ENCODE measurements at places on chromosomes 7 and 10.
A peak's percentile ranks its signal among the peaks of the same experiment; 100 is the strongest.

DNA sequence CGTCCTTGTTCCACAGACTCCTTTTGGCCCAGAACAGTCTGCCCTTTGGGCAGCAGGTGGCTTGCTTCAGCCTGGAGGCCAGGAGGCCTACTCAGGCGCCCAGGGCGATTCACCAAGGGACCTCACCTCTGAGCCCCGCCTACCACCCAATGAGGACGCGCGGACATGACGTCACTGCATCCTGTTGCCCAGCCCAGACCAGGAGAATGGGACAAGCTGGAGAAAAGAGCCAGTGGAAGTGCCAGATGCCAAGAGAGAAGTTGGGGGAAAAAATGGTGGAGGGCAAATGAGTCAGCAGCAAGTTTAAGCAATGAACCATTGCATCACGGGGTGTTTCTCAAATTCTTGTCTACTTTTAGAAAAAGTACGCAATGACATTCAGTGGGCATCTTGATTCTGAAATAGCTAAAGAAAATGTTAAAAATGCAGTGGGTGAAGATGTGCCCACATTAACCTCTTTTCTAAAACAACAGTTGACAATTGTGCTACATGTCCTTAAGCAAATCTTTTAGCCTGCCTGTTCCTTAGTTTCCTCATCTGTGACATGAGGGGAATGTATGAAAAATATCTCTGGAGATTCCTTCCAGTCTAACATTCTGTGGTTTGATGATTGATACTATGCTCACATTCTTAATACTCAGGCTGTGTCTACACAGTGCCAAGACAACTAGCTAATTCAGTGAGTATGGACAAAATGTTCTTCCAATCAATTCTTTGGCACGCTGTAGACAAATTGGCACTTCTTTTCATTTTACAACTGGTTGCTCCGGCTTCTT lies 23.9 kb upstream of the LEP start:
- peak; percentile 35 for DNase-seq

- peak; percentile 54 for DNase-seq
Measured at GRCh38 chr10:114767986-114768821, 53.4 kb upstream of the FHIP2A start.

DNA sequence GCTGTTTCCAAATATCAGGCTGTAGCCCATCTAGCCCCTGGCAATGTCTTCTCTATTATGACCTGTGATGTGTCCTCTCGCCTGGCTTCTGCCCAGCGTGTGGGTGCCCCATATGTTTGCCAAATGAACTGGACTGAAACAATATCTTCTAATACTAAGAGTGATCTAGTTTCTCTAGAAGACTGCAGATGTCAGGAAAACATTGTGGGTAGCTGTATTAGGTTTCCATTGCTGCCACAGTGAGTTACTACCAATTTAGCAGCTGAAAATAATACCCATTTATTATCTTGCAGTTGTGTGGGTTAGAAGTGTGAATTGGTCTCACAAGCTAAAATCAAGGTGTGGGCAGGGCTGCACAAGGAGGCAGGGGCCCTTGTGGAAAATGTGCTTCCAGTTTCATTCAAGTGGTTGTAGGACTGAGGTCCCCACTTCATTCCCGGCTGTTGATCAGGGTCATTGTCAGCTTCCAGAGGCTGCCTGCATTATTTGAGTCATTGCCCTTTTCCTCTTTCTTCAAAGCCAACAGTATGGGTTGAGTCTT lies 202.8 kb upstream of the BMPER start:
- no peak for DNase-seq

DNA sequence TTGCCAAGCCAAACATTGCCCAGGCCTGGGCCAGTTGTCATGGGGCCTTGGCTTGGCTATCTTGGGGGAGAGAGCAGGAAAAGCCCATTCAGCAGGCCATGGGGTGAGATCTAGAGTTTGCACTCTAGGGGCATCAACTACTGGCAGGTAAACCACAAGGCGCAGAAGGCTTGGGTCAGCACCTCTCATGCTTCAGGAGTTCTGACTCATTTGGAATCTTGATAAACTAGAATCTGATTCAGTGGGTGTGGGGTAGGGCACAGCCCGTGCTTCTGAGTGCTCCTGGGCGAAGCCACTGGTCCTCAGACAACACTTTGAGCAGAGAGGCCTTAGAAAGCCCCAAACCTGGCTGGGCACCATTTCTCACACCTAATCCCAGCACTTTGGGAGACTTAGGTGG lies 81.1 kb downstream of the RGS10 start:
- DNase-seq, result no peak

GRCh38 chr10:128217136-128217535 lies 90.9 kb upstream of the MKI67 start:
- DNase-seq, result no peak

- DNase-seq, result no peak
Measured at GRCh38 chr7:40474790-40475680, 340.2 kb downstream of the SUGCT start.

GRCh38 chr10:125083576-125083920 lies 76.8 kb downstream of the CTBP2 start:
- no peak for DNase-seq

DNA sequence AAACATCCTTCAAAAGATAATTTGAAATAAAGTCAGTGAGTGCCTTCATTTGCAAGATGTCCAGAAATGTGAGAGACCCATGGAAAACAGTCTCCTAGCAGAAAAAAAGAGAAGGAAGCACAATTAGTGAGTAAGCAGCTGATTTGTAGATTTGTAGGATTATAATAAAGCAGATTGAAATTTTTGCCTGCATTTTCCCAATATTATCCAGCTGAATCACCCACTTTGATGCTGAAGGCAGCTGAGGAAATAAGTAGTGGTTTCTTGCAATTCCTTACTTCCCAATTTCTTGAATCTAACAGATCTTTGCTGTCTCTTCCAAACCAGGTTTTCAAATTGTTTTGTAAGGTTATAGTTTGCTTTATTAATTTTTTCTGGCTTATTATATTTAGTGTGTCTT lies 181.4 kb downstream of the GNAT3 start:
- DNase-seq, result no peak

DNA sequence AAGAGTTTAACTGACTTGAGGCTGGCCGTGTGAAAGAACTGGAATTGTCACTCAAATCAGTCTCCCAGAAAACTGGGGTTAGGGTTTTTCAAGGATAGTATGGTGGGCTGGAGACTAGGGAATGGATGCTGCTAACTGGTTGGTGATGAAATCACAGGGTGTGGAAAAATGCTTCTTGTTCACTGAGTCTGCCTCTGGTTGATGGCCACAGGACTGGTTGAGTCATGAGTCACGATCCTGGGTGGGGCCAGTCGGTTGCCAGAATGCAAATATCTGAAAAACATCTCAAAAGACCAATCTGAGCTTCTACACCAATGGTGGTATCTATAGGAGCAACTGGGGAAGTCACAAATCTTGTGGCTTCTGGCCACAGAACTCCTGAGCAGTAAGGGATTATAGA lies 16.3 kb upstream of the BAMBI start:
- no peak for DNase-seq

DNA sequence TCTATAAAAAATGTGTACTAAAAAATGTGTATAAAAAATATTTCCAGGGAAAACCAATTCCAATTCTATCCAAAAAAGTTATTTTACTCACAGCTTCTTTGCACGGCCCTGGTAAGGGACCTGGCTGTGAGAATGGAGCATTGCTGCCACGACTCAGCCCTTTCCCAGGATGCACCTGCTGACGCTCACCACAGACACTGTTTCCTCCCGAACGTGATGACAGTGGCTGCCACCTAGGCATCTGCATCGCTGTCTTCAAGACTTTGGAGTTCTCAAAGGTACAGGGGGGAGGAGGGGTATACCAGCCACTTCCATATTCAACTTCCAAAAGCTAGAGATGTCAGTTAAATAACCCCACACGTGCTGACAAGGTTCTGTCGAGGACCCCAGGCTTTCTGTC lies 23.9 kb upstream of the PTPRN2 start:
- no peak for DNase-seq

GRCh38 chr7:92987095-92987494 lies 130.7 kb downstream of the SAMD9 start:
- no peak for DNase-seq

GRCh38 chr7:135768064-135768463 lies 19.5 kb upstream of the FAM180A start:
- DNase-seq, result no peak

DNA sequence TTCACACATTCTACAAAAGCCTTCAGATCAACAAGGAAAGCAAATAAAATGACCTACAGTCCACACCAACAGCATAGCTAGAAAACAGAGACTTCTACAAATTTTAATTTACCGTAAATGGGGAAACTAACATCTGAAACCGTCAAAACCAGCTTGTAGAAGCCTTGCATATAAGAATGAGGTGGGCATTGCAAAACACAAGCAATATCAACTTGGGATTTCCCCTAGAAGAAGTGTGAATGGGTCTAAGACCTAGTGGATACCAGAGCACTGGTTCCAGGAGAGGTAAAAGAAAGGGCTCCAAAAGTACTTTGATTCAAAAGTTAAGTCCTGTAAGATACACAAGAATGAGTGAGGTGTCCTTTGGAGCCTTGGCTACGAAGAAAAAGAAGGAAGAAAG lies 18.7 kb downstream of the RTKN2 start:
- no peak for DNase-seq

DNA sequence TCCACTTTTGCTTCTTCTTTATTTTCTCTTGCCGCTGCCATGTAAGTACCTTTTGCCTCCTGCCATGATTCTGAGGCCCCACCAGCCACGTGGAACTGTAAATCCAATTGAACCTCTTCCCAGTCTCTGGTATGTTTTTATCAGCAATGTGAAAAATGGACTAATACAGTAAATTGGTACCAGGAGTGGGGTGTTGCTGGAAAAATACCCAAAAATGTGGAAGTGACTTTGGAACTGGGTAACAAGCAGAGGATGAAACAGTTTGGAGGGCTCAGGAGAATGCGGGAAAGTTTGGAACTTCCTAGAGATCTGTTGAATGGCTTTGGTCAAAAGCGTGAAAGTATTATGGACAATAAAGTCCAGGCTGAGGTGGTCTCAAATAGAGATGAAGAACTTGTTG lies 670.3 kb upstream of the ZWINT start:
- DNase-seq, result no peak

DNA sequence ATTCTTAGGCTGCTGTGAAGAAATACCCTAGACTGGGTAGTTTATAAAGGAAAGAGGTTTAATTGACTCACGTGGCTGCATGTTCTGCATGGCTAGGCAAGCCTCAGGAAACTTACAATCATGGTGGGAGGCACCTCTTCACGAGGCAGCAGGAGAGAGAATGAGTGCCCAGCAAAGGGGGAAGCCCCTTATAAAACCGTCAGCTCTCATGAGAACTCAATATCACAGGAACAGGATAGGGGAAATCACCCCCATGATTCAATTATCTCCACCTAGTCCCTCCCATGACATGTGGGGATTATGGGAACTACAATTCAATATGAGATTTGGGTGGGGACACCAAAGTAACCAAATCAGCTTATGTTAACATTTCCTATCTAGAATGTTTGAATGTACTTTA lies 259.2 kb downstream of the TWIST1 start:
- no peak for DNase-seq

- no peak for DNase-seq
Measured at GRCh38 chr7:2554661-2555111, 638 bp downstream of the BRAT1 start.

DNA sequence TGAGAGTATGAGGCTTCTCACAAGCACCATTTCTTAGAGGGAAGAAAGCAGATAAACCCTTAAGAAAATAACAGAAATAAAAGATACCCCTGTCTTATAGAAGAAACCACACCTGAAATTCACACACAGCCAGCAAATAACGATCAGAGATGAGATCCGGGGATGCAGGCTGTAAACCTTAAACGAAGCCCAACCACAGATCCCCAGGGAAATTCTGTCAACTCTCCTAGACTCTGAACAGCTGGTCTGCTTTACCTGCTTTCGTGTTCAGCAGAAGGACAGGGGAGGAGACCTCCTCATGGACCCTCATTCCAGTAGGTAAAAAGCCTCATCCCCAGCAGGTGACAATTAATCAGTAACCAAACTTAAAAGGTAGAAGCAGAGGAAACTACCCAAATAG lies 45.0 kb downstream of the VOPP1 start:
- DNase-seq, result no peak

- no peak for DNase-seq
Measured at GRCh38 chr7:138729444-138729843, 28.3 kb upstream of the SVOPL start.

- peak; percentile 7 for DNase-seq
Measured at GRCh38 chr7:2040893-2041270, 191.9 kb downstream of the MAD1L1 start.

- no peak for DNase-seq
Measured at GRCh38 chr10:21170216-21170615, 273.1 kb upstream of the NEBL start.

GRCh38 chr10:14116021-14116420 lies 214.7 kb downstream of the FRMD4A start:
- DNase-seq, result no peak

- no peak for DNase-seq
Measured at GRCh38 chr7:157239571-157240270, 97.1 kb upstream of the DNAJB6 start.

- DNase-seq, result no peak
Measured at GRCh38 chr7:20141666-20142065, 75.5 kb downstream of the MACC1 start.

- no peak for DNase-seq
Measured at GRCh38 chr7:120033114-120033513, 239.9 kb upstream of the KCND2 start.

- no peak for DNase-seq
Measured at GRCh38 chr7:311796-312195, 21.8 kb downstream of the FOXL3 start.

DNA sequence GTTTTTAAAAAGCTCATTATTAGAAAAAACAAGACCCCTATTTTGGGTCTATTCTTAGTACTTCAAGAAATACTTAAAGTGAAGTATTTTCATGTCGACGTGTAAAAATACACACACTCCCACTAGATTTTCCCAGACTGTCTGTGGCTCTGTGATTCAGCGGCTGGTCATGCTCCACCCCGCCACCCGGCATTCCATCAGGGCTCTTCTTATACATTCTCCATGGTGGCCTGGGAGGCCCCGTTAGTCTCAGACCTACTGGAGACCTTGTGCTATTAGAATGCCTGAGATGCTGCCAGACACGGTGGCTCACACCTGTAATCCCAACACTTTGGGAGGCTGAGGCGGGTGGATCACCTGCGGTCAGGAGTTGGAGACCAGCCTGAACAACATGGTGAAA lies 13.1 kb downstream of the TECPR1 start:
- no peak for DNase-seq

GRCh38 chr10:22791665-22792064 lies 77.3 kb upstream of the PIP4K2A start:
- no peak for DNase-seq

- no peak for DNase-seq
Measured at GRCh38 chr10:131652438-131653139, 248.2 kb upstream of the PPP2R2D start.

GRCh38 chr10:74097776-74098175 lies 52.9 kb downstream of the AP3M1 start:
- DNase-seq, result no peak

Data from left ventricle myocardium superior (tissue), 1 donor.